Suprapubic skin (tissue), 4 donors: ENCODE measurements at places on chromosomes 11 and 22. TPM values are rescaled to one million over a fixed set of nuclear protein-coding genes. Genes with fewer than 3 reads are reported as not detected.

Gene ANKK1
- total RNA-seq, result 5.1 TPM

Gene OPCML
- not detected for total RNA-seq

Gene TNNI2
- total RNA-seq, result 17.4 TPM

GRCh38 chr11:111360150-111361043, 18.7 kb downstream of the POU2AF1 start:
- DNase-seq, result no peak

DNA sequence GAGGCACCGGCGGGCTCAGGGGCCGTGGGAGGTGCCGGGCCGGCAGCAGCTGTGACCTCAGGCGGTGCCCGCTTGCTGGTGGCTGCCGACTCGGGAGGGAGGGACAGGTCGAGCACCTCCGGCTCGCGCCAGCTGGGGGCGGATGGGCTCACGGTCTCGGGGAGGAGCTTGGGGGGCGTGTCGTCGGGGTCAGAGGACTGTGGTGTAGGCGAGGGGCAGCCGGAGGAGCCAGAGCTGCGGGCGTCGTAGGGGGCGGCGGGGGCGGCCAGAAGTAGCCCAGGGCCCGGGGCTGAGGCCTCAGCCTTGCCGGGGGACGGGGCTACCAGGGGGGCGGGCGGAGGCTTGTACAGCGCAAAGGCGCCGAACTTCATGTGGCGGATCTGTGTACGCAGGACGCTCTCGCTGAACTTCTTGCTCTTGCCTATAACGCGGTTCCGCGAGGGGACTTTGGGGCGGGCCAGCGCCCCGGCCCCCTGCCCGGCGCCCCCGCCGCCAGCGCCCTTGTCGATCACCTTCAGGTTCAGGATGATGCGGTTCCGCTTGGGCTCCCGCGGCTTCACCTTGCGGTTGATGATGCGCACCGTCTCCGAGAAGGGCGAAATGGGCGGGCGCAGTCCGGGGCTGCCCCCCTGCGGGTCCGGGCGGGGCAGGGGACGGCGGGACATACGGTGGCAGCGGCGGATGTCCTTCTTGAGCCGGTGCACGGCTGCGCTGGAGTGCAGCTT, 5.5 kb downstream of the CBX6 start:
- DNase-seq, result peak; percentile 62

DNA sequence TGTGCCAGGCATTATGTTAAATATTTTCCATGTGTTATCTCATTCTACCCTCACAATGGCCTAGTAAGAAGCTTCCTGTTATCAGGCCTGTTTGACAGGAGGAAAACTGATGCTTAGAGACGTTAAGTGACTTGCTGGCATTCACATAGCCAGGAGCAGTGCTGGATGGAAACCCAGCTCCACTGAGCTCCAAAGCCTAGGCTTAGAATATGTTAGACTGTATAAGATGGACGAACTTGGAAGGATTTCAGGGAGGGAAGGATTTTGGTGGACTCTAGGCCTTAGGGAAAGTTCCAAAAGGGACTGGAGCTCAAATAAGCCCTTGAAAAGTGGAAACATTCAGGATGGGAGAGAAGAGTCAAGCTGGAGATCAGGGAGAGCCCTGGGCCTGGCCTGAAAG, 2.1 kb downstream of the CD44 start:
- no peak for DNase-seq

GRCh38 chr11:96167787-96168186, 175.2 kb downstream of the MAML2 start:
- DNase-seq, result no peak

DNA sequence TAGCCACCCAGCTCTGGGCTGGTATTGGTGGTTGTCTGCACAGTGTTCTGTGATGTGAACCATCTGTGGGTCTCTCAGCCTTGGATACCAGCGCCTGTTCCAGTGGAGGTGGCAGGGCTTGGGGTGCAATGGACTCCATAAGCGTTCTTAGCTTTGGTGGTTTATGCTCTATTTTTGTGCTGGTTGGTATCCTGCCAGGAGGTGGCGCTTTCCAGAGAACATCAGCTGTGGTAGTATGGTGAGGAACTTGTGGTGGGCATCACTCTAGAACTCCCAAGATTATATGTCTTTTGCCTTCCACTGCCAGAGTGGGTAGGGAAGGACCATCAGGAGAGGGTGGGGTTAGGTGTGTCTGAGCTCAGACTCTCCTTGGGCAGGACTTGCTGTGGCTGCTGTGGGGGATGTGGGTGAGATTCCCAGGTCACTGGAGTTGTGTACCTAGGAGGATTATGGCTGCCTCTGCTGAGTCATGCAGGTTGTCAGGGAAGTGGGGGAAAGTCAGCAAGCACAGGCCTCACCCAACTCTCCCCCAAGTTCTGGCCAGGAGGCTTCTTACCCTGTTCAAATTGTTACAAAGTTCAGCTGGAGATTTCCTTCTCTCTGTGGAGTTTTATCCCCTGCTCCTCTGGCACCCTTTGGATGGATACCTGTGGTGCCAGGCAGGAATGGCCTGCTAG, 47.2 kb downstream of the MRGPRX2 start:
- no peak for DNase-seq

DNA sequence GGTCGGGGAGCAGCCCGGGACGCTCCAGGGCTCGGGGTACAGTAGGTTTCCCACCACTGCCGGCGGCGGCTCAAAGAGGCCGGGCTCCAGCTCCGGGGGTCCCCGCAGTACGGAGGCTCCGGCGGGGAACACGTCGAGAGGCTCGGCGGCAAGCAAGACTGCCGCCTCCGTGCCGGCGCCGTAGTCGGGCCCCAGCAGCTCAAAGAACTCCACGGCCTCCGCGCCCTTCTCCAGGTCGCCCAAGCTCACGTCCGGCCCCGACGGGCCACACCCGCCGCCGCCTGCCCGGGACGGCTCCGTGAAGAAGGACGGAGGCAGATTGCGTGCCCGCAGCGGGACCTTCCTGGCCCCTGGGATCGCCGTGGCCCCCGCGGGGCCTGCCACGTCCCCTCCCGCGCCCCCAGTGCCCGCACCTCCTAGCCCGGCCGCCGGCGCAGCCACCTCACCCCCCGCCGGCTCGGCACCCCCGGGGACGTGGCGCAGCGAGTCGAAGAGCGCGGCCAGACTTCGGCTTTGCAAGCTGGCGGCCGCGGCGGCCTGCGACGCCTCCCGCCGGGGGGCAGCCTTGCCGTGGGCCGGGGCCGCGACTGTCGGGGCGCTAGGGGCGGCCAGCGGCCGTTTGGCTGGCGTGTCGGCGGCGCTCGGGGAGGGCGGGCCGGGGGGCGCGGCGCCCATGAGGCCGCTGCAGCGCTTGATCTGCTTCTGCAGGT, 775 bp downstream of the FAM181B start:
- DNase-seq, result no peak

DNA sequence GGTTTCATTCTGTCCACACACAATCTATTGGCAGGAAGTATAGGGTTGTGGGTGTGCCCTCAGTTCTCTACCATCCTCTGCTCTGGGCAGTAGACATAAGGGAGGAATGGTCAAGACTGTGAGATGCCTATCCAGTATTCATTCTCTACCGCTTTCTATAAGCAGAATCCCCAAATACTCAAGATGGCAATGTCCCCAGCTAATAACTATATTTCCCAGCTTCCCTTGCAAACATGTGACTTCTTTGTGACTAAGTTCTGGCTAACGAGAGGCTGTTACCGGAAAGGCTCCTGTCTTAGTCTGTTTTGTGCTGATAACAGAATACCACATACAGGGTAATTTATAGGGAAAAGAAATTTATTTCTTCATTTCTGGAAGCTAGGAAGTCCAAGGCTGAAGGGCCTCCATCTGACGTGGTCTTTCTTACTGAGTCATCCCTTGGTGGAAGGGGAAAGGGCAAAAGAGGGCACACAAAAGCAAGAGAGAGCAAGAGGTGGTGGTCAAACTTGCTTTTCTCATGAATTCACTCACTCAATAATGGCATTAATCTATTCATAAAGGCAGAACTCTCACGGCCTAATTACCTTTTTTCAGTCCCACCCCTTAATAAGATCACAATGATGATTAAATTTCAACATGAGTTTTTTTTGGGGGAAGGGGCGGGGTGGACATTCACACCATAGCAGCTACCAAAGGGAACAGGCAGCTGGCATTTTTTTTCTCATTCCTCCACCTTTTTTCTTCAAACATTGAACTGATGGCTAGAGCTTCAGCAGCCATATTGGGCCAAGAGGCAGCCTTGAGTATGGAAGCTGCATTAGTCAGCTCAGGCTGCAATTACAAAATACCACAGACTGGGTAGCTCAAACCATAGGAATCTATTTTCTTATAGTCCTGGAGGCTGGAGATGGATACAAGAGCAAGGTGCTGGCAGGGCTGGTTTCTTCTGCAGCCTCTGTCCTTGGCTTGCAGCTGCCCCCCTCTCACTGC, 109.7 kb upstream of the OR9Q1 start:
- DNase-seq, result no peak

DNA sequence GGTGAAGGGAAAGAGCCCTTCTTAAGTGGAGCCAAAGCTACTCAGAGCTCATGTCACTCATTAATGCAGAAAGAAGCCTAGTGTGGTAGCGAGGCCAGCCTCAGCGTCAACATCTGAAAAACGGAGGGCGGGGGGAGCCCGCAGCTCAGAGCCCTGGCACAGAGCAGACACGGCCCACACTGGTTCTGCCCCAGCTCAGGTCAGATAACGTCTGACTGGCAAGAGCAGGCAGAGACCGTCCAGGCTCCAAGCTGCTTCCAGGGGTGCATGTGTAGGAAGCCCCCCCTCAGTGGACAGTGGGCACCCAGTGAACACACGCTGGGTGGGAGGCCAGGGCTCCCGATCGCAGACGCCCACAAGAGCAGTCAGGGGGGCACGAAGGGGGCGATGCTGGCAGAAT, 100.8 kb downstream of the SHANK2 start:
- DNase-seq, result no peak

DNA sequence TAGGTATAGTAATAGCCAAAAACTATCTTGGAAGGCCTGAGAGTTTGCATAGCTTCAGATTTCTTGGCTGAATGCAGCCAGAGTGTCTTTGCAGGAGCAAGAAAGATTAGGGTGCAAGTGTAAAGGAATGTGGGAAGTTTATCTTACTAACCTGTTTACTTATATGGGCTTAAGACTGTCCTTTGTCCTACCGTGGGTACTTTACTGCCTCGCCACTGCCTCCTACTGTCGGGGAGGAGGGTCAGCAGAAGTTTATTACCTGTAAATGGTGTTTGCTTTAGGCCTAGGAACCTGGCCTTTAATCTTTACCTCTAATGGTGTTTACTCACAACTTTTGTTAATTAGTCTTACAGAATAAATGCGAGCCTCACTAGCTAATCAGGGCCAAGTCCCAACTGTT, 633.8 kb downstream of the DLG2 start:
- DNase-seq, result no peak

- DNase-seq, result no peak
Observed at GRCh38 chr22:17751596-17751995, 22.7 kb downstream of the BID start.
